RWPE2 (cell line): ENCODE measurements at places on chromosomes 12 and 14.

DNA sequence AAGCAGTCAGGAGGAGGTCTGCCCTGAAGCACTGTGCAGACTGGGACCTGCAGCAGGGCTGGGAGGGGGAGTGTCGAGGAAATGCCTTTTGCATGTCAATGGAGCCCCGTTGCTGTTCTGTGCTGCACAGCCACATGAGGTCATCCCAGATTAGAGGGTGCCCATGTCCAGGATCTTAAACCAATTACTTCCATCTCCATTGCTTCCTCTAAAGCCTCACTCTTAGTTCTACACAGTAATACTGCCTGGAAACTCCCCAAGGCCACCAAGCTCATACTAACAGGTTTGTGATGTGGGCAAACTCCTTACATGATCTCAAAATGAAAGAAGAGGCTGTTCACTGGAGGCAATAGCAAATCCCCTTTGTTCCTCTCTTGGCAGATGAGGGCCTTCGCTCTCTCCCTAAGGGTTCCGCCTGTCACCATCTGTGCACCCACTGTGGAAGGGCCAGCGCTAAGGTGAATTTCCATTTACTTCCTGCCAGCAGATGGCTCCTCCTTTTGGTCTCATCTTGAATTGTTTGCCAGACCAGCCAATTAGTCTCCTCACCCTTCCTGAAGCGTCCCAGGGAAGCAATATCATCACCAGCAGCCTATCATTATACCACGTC, 35.4 kb upstream of the LTA4H start:
- no peak overlapping the region for H3K27ac ChIP-seq
- H3K4me3 ChIP-seq, result no peak overlapping the region
- H3K27me3 ChIP-seq, result no peaks in the 10 kb centered on the region
- no peak for DNase-seq

- H3K27ac ChIP-seq, result no peak overlapping the region
- no peak overlapping the region for H3K4me3 ChIP-seq
- no peak for DNase-seq
- H3K36me3 ChIP-seq, result 0 out of 2 replicates have a peak, but pooled peaks cover 5% of the 10 kb centered on the region
- H3K27me3 ChIP-seq, result no peaks in the 10 kb centered on the region
Observed at GRCh38 chr12:19483727-19484126, 44.4 kb downstream of the AEBP2 start.

DNA sequence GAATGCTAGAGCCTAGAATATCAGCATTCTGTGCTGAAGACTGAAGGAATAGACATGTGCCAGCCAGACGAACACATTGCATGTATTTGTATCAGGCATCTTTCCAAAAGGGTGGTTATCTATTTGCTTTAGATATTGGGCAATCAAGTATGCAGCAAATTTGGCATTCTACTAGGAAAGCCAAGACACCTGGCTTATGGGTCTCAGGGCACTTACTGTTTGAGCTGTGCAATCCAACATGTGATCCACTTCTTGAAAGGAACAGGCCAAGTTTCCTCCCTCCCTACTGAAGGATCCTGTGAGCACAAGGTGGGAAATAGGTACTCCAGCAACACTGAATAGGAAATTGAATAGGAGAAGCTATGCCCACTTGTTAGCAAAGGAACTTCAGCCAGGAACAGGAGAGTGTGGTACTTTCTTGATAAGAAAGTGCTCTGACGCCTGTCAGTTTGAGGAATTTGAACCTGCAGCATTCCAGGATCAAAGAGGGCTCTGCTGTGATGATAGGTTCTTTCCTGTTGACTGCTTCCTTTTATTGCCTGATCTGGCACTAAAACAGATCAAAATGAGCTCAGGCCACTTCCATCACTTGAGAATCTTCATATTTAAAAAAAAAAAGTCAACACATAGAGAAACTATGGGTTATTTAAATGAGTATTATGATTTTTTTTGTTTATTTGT, 20.6 kb downstream of the OR6S1 start:
- H3K27ac ChIP-seq, result no peak overlapping the region
- H3K27me3 ChIP-seq, result no peaks in the 10 kb centered on the region
- no peaks in the 10 kb centered on the region for H3K4me1 ChIP-seq
- no peak for DNase-seq

- H3K4me1 ChIP-seq, result peaks cover 6% of the 10 kb centered on the region
- peaks cover 85% of the 10 kb centered on the region for H3K27me3 ChIP-seq
- no peak overlapping the region for H3K4me3 ChIP-seq
- no peaks in the 10 kb centered on the region for H3K36me3 ChIP-seq
- H3K27ac ChIP-seq, result no peak overlapping the region
- DNase-seq, result no peak
Observed at GRCh38 chr12:62933220-62933601, 1.7 kb downstream of the PPM1H start.

- H3K4me3 ChIP-seq, result no peak overlapping the region
- H3K4me1 ChIP-seq, result no peaks in the 10 kb centered on the region
- no peaks in the 10 kb centered on the region for H3K27me3 ChIP-seq
- H3K36me3 ChIP-seq, result no peaks in the 10 kb centered on the region
- no peak for DNase-seq
Observed at GRCh38 chr12:6077692-6078083, 46.8 kb downstream of the VWF start.

DNA sequence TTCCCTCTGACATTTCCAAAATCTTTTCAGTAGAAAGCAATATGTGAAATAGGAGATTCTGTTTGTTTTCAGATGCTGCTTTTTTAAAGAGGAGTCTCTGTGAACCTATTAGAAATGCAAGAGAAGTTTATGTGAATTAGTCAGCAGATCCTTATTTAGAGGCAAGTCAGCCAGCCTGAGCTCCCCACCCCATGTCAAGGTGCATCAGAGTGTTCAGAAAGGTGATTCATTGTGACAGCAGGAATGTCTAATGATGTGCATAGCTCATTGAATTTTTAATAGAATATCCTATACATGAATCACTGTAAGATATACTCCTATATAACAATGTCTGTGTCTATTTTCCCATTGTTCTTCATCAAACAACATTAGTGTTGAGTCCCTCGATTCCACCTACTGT, 1222.4 kb upstream of the USP15 start:
- peak overlapping the region; percentile 41 for H3K27ac ChIP-seq
- no peak overlapping the region for H3K4me3 ChIP-seq
- peaks cover 12% of the 10 kb centered on the region for H3K4me1 ChIP-seq
- no peaks in the 10 kb centered on the region for H3K36me3 ChIP-seq
- peak; percentile 78 for DNase-seq

GRCh38 chr12:65937161-65937641, 112.9 kb downstream of the HMGA2 start:
- H3K27ac ChIP-seq, result peak overlapping the region; percentile 77
- DNase-seq, result no peak
- no peaks in the 10 kb centered on the region for H3K27me3 ChIP-seq
- H3K4me3 ChIP-seq, result no peak overlapping the region

- H3K27me3 ChIP-seq, result no peaks in the 10 kb centered on the region
- H3K4me3 ChIP-seq, result no peak overlapping the region
- no peak overlapping the region for H3K27ac ChIP-seq
- H3K4me1 ChIP-seq, result peaks cover 25% of the 10 kb centered on the region
Observed at GRCh38 chr12:124545508-124546418, 21.6 kb downstream of the NCOR2 start.

DNA sequence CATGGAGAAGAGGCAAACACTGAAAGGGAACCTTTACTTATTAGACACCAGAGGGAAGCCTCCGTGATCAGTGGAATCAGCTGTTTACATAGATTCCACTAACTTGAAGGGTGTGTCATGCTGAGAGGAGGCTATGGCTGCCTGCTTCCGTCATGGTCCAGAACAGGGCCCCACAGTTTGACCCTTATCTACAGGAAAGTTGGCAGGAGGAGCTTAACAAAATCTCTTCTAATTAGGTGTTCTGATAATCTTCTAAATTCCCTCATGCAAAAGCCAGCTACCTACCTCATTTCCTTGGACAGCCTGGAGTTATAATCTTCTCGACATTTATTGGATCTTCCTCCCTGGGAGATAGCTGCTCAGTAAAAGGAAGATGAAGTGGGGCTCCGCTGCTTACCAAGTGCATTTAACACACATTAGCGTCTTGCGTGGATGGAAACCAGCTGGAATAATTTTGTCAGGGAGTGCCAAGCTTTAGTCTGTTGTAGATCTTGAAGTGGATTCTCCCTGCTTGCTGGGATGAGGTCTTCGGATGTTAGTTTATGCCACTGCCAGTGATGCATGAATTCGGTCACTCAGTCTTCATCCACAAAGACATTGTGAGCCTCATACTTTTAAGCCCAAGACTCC, 171.0 kb downstream of the PAH start:
- no peak overlapping the region for H3K27ac ChIP-seq
- H3K4me3 ChIP-seq, result no peak overlapping the region
- DNase-seq, result no peak
- no peaks in the 10 kb centered on the region for H3K36me3 ChIP-seq
- H3K27me3 ChIP-seq, result no peaks in the 10 kb centered on the region

GRCh38 chr12:123115409-123116121, 35.3 kb downstream of the PITPNM2 start:
- H3K4me3 ChIP-seq, result no peak overlapping the region
- no peak overlapping the region for H3K27ac ChIP-seq
- H3K27me3 ChIP-seq, result no peaks in the 10 kb centered on the region
- DNase-seq, result no peak
- H3K4me1 ChIP-seq, result peaks cover 8% of the 10 kb centered on the region

DNA sequence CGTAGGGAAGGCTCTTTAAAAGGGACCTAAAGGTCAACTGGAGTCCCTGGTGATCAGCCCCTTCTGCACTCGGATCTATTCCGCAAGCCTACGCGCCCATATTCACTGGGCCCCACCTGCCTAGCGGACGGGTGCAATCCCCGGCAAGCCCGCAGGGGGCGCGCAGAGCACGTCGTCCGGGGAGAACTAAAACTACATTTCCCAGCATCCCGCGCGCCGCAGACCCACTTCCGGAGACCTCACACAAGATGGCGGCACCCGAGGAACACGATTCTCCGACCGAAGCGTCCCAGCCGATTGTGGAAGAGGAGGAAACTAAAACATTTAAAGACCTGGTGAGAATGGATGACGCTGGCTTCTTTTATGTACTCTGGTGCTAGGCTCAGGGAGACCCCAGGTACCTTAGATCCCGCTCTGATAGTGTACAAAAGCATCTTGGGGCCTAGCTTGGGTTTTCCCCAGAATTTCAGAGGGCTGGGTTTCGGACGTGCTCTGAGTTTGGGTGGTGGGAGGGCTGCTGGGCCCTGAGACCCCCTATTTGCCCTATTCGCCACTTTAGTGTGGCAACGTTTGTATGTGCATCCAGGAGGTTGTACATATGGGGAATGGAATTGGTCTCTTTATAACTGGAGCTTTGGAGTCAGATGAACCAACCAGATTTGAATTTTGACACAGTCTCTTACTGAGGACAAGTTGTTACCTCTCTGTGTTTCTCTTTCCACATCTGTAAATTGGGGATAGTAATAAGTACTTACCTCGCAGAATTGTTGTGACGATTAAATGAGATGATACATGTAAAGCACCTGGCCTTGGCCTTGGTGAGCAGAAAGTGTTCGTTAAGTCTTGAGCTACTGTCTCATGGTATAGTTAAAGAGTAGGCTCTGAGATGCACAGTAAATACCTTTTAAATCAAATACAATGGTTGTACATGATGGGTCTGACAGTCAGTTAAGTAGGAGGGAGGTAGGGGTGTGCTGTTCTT, at the start of gene DDX47:
TSS of gene DDX47 (plus strand) at position 227 of the 982 bp plus-strand sequence. CDS start at position 249, 22 bp downstream.
- peaks cover 21% of the 10 kb centered on the region for H3K36me3 ChIP-seq
- H3K27ac ChIP-seq, result peak within 1 kb of the TSS; percentile 55
- H3K4me3 ChIP-seq, result peak within 1 kb of the TSS; percentile 82
- DNase-seq, result peak; percentile 77
- H3K4me1 ChIP-seq, result peaks cover 9% of the 10 kb centered on the region

DNA sequence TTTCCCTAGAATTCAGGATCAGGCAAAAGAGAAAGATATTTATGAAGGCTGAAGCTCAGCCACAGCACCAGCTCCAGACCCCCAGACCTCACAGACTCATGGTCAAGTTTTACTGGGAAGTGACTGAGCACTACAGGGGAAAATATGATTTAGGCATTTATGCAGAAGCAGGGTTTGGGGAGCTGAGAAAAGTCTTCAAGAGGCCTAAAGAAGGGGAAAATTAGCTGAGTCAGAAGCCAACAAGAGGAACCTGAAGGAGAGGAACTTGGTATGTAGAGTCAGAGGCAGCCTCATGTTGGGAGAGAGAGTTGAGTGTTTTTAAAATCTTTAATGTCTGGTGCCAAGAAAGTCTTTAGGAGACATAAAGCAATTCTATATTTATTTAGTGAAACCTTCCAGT, 63.0 kb downstream of the FOS start:
- H3K27ac ChIP-seq, result no peak overlapping the region
- no peak overlapping the region for H3K4me3 ChIP-seq
- H3K36me3 ChIP-seq, result no peaks in the 10 kb centered on the region
- H3K4me1 ChIP-seq, result no peaks in the 10 kb centered on the region

- no peak overlapping the region for H3K27ac ChIP-seq
- DNase-seq, result no peak
- no peaks in the 10 kb centered on the region for H3K27me3 ChIP-seq
- no peak overlapping the region for H3K4me3 ChIP-seq
- no peaks in the 10 kb centered on the region for H3K4me1 ChIP-seq
Observed at GRCh38 chr12:127334912-127335644, 931.9 kb upstream of the TMEM132C start.
